Neuronal stem cell (in vitro differentiated cells): ENCODE measurements at places on chromosomes 3 and 15.

DNA sequence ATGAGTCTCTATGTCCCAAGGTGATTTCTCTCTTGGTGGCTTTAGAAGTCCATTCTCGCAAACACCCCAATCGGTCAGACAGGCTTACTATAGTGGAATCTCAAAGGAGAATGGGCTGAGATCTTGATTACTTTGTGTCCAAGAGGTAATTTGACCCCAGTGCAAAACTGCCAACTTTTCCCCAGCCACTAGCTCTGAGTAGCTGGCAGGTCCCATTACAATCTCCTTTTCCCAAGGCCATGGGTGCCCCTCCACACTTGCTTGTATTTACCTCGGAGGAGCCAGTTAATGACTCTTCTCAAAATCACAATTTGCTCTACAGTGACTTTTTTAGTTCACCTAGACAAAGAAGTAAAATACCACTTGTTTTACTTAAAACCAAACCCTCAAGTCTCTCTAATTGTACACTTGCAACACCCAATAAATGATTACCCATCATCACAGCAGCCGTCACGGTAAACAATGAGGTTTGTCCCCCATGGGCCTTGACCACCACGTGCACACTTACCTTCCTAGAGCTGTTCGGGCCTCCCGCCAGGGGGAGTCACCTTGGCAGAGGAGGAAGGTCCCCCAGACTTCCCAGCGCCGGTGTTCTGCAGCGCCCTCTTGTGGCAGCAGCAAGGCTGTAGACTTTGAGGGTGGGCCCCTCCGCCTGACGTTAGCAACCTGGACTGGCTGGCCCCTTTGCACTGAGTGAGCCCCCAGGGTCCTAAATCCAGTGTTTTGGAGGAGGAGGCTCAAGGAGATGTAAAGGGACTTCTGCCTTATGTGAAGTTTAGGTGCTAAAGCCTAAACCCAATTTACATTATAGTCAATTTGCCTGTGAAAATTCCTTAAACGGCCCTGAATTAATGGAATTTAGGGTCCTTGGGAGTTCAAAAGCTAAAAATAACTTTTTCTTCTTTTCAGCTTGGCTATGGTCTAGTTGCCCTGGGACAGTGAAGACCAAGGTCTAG is 18.7 kb upstream of the HDAC11 start:
- DNase-seq = peak; percentile 76

GRCh38 chr15:39125904-39126303 is 455.0 kb upstream of the THBS1 start:
- peak; percentile 36 for DNase-seq

DNA sequence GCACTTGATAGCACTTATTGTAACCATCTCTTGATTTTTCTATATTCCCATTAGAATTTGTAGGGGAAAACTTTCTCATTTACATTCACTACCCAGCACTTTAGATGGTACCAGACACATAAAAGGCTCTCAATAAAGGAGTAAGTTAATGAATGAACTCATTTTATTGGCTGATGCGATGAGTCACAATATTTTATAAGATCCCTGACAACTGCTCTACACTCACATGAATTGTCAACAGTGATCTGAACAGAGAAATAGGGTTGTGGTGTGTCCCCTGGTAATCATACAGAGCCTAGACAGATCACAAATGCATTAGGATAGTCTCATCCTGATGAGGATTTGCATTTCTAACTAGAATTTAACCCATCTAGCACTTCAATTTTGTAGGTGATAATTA is 567.6 kb upstream of the ARPP21 start:
- no peak for DNase-seq

GRCh38 chr15:31200735-31201151 is 99.2 kb upstream of the TRPM1 start:
- DNase-seq = peak; percentile 23

GRCh38 chr3:114252954-114253353 is 15.6 kb upstream of the ZNF80 start:
- no peak for DNase-seq

DNA sequence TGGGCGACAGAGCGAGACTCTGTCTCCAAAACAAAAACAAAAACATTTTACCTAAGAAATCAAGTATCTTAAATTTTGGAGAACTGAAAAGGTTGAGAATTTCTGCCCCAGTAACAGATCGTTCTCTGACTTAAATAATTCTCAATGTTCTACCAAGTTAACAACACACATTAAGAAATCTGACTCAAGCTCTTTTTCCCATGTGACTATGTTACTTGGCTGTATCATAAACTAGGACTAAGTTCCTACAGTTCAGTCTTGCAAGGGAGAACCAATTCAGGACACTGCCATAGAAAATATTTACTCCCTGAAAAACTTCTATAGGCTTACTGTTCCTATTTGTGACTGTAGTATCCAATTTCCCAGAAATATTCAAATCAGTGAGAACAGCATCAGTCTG is 20.9 kb upstream of the USF3 start:
- DNase-seq = no peak

GRCh38 chr3:167653760-167654159 is at the start of gene WDR49:
WDR49 (minus strand) TSS chr3:167653942; CDS start chr3:167653425, 517 bp downstream.
- DNase-seq = peak; percentile 61

- no peak for DNase-seq
Measured at GRCh38 chr3:17995769-17996168, 253.3 kb upstream of the TBC1D5 start.

- DNase-seq = no peak
Measured at GRCh38 chr3:82390868-82391267, 629.4 kb upstream of the GBE1 start.
